ENCODE measurements at places on chromosomes 11 and 22.

GRCh38 chr11:109731451-109731850, 309.5 kb downstream of the C11orf87 start:
- no peak for DNase-seq

GRCh38 chr11:13055200-13055599, 46.1 kb downstream of the RASSF10 start:
- DNase-seq, result no peak

DNA sequence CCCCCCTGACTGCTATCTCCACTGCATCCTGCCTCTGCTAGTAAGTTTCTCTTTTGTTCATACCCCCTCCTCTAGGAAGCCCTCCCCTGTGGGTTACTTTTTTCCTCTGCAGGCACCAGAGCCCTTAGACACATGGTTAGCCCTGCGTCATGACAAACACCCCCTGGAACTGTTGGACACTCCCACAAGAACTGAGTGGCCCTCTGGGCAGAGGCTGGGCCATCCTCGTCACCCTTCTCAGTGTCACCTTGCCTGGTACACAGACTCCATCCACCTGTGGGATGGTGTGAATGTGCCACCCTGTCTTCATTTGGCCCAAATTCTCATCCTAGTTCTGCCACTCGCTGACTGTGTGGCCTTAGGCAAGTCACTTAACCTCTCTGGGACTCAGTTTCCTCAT, 4.1 kb upstream of the RAB3IL1 start:
- no peak for DNase-seq

DNA sequence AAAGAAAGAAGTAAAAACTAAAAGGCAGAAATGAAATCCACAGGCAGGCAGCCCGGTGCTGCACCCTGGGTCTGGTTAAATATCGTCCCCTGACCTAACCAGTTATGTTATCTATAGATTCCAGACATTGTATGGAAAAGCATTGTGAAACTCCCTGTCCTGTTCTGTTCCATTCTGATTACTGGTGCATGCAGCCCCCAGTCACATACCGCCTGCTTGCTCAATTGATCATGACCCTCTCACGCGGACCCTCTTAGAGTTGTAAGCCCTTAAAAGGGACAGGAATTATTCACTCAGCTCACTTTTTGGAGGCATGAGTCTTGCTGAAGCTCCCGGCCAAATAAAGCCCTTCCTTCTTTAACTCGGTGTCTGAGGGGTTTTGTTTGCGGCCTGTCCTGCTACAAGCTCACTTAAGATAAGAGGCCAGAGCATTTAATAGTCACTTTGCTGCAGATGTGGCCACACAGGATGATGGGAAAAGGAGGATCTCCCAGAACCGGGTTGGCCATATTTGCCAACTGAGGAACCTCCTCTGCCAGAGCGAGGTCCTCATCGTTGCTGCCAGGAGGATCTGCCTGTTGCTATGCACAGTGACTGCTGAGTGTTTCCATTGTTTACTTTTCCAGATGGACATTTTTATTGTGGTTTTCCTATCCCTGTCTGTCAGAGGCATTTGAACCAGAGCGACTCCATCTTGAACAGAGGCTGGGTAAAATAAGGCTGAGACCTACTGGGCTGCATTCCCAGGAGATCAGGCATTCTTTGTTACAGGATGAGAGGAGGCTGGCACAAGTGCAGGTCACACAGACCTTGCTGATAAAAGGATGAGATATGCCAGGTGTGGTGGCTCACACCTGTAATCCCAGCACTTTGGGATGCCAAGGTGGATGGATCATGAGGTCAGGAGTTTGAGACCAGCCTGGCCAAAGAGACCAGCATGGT, 10.2 kb downstream of the C11orf96 start:
- DNase-seq, result no peak

DNA sequence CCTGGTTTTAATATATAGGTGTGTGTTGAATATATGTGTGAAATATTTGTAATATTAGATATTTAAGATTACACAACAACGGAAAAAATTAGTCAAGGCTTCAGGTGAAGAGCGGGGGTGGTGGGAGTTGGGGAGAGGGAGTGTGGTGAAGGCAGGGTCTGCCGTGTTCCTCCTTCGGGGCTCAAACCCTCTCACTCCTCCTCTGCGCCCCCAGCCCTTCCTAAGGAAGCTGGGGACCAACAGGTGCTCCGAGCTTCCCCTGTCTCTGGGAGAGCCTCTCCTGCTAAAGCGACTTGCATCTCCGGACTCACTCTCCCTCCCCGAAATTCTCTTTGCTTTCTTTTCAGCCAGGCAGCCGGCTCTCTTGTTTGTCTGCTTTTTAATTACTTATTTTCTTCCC, 960 bp upstream of the CADM1 start:
- no peak for DNase-seq

DNA sequence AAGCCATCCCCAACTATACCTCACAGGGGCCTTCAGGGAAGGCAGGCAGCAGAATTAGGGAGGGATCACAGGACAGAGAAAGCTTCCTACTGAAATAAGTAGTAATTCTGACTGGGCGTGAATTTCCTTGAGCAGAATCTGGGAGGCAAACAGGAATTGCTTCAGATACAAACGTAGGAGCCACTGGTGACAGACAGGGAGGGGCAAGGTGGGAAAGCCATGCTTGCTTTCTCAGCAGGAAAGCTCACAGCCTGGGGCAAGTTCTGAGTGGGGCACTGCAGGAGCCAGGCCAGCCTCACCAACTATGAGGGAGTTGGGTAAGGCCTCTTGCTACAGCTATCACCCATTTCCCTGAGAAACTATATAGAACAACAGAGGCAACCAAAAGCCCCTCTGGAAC, 43.6 kb downstream of the ARHGAP32 start:
- DNase-seq, result no peak

Measured in EL (cell line).